Activated gamma-delta T cell treated with Interleukin-2 at 50 U/mL for 16 hours (primary cell): ENCODE measurements at places on chromosomes 16 and 17.

DNA sequence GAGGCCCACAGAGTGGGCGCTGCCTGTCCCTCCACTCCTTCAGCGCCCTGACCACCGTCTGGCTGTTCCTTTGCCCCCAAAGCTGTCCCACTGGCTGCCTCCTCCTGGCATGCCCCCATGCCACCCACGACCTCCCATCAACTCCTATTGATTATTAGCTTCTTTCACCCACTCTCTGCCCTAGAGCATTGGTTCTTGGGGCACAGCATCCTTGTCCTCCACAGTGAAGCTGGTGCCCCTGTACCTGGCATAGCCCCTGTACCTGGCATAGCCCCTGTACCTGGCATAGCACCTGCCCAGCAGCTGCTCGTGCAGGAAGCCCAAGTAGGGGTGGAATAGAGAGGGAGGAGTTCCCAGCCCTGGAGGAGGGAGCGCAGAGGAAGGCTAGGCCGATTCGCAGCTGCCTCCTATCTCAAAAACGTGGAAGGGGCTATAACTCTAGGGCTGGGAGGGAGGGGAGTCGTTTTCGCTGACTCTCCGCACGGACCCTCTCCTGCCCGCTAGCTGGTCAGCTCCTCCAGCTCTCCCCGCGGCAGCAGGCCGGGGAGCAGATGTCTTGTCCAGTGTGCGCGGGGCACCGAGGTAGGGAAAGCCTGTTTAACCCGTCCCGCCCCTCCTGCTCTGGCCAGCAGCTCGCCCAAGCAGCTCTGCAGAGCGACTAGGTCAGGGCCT is 5.7 kb upstream of the ACTG1 start:
- DNase-seq: no peak

GRCh38 chr16:27778926-27779570 is 229.1 kb downstream of the KATNIP start:
- no peak for DNase-seq

DNA sequence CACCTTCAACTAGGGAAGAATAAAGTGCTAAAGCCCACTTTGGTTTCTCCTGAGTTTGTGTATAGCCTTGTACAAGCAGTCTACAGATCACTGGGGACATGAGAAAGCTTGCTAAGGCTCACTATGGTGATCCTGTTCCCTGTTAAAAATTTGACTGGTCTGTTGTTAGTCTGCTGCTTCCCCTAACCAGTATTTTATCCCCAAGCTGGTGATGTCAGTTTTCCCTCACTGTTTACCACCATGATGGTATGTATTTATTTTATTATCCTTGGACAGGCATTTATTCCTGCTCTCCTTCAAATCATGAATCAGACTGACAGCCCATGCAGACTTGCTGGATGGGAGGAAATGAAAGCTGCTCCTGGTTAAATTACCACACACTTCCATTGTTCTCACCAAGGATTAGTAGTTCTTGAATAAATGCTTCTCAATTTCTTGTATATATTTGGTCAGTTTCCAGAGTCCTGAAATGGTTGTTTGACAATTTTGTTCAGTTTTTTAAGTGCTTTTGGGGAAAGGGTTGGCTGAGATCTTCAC is 99.6 kb downstream of the CA4 start:
- no peak for DNase-seq

DNA sequence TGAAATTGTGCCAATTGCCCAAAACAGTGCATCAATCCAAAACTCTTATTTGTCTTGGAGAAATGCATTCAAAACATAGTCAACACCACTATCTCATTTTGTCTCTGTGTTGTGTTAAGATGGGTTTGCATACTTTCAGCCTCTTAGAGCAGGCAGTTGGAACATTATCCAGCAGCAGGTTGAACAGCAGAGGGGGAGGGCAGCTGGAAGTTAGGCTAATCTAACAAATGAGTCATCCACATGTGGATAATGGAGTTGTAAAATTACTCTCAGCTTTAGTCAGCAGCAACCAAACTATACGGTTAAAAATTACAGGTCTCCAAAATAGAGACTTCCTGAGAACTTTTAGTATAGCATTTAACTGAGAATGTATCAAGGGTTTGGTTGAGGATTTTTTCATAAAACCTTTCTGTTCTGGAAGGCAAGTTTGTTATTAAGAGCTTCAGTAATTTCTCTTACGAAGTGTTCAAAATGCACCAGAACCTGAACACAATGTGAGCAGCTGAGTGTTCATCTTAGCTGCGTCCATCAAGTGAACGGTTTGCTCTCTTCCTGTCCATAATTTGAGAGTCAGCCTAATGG is 46.3 kb downstream of the PRKCA start:
- DNase-seq: no peak

GRCh38 chr17:20994779-20995149 is 48.0 kb downstream of the USP22 start:
- no peak for DNase-seq

DNA sequence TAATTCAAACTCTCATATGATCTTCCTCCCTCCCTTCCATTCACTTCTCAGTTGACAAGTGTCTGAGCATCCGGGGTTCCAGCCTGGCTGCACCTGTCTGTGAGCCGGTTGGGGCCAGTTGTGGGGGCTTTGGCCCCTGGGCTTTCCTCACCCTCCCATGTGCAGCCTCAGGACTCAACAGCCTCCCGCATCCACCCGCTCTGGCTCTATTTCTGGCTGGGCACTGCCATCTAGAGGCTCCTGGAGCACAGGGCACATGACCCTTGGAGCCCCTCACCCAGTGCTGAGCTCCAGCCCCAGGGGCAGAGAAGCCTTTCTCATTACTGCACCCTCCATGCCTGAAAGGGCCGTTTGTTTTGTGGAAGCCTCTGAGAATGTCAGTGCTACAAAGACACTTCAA is 43.3 kb downstream of the HAPSTR1 start:
- peak; percentile 52 for DNase-seq

- DNase-seq: no peak
These were observed 309.6 kb downstream of the KCNJ2 start for GRCh38 chr17:70478902-70479301.

- DNase-seq: no peak
These were observed 19.9 kb downstream of the SNX11 start for GRCh38 chr17:48127371-48128051.

DNA sequence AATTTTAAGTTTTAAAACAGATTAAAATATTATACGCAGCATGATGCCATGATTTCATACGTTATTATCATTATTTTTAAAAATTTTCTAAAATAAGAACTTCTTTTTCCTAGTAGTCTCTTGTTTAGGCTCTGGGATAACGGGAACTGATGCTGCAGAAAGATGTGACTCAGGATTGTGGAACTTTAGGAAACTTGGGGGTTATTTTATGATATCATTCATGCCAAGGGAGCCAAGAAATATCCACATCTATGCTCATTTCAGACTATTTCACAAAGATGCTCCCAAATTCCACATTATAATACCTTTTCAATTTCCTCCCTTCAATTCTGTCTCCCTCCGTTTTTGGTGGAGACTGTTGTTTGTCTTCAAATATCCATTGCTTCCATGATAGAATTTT is 236.4 kb downstream of the HS3ST3A1 start:
- no peak for DNase-seq

GRCh38 chr16:35559911-35560636 is 2100.7 kb downstream of the TP53TG3F start:
- DNase-seq: no peak

- DNase-seq: peak; percentile 12
These were observed 662 bp downstream of the WIPF2 start for GRCh38 chr17:40219594-40220338.

DNA sequence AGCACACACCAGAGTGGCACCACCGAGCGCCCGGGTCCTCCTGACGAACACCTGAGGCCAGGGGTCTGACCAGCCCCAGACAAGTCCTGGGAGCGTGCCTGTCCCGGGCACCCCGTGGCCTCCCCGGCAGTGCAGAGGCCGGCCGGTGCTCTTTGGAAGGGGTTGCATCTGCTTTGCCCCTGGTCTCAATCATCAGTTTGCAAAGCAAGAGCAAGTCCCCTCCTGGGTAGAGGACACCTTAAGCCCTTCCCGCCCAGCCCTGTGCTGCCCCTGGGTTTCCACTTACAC is 11.6 kb upstream of the CAPN15 start:
- DNase-seq: no peak

DNA sequence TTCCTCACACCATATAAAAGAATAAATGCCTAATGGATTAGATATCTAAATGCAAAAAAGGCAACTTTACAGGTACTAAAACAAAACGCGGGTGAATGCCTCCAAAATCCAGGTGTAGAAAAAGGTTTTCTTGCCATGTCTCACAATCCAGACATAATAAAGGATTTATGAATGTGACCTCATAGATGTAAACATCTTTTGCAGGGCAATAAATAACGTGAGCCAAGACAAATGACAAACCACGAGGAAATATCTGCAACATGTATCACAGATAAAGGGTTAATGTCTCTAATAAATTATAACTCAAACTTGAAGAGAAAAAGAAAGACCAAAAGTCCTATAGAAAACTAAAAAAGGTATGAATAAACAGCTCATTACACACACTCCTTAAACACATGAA is 180.7 kb downstream of the PARN start:
- DNase-seq: no peak

GRCh38 chr16:28163699-28164098 is 48.1 kb downstream of the XPO6 start:
- no peak for DNase-seq

DNA sequence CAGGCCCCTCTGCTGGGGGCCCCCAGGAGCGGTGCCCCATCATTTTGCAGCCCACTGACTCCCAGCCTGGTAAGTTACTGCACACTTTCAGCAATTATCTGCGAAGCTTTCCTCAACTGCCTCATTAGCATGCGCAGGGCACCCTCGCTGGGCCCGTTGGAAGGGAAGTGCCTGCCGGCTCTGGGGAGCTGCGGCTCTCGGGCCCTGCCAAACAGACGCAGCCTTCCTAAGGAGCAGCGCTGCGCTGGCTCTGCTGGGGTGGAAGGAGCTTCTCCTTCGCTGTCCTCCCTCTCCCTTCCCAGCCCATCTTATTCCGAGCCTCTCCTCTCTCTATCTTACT is 71.0 kb downstream of the RBBP6 start:
- DNase-seq: no peak

GRCh38 chr16:71894921-71895678 is at the start of gene IST1:
TSS of gene IST1 (plus strand) at chr16:71895531. CDS start at chr16:71915641, 20,110 bp downstream.
- peak; percentile 98 for DNase-seq

DNA sequence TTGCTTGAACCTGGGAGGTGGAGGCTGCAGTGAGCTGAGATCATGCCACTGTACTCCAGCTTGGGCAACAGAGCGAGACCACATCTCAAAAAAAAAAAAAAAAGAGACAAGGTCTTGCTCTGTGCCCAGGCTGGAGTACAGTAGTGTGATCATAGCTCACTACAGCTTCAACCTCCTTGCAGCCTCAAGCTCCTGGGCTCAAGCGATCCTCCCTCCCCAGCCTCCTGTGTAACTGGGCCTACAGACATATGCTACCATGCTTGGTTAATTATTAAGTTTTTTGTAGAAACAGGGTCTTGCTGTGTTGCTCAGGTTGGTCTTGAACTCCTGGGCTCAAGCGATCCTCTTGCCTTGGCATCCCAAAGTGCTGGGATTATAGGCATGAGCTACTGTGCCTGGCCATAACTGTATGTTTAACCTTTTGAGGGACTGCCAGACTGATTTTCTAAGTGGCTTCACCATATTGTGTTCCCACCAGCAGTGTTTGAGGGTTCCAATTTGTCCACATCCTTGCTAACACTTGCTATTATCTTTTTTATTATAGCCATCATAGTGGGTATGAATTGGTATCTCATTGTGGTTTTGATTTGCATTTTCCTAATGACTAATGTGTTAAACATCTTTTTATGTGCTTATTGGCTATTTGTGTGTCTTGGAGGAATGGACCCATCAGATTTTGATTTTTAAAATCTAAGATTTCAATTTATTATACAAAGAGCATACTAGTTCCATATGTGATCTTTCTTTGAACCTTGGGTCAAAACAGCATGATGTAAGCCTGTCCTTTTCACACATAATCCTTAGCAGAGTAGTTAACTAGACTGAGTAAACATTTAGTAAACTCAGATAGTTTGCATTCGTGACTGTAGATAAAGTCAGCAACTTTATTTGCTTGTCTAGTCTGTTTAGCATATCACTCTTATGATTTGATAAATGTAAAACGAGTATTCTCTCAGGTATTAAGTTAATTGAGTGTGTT is 38.1 kb upstream of the KPNB1 start:
- DNase-seq: no peak

DNA sequence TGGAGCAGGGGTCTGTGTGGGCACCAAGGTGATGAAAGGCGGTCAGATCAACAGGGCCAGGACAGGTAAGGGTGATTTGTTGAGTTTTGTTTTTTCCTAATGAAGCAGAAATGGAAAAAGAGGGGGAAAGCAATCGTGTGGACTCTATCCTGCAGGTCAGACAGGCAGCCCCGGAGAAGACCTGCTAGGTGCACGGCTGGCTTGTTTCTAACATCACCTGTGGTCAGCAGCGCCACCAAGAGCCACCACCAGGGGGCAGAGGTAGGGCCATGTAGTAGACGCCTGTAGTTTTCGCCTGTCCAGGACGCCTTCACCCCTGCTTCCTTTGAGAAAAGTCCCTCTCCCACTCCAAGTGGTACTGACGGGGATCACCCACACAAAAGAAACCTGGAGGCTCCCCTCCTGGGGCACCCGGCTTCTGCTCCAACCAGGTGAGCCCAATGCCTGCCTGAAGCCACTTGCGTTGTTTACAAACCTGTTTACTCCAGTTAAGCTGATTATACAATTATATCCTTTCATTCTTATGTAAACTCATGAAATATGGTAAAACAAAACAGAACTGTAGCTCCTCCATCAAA is 54.2 kb upstream of the SEC14L1 start:
- DNase-seq: peak; percentile 83

DNA sequence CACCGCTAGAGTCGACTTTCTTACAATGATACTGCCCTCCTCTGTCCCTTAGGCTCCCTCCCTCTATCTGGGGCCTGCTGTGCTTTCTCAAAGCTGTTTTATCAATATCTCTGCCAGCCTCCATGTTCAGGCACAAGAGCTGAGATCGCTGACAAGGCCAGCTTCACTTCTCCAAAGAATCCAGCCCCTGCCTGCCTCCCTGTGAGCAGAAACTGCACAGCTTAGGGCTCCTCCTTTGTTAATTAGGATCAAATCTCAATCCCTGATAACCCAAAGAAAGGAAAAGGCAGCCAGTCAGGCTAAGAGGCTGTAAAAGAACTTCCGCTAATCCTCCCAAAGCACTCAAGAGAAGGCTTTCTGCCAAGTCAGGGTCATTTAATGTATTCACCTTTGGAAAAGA is 616.0 kb upstream of the CDH11 start:
- no peak for DNase-seq

DNA sequence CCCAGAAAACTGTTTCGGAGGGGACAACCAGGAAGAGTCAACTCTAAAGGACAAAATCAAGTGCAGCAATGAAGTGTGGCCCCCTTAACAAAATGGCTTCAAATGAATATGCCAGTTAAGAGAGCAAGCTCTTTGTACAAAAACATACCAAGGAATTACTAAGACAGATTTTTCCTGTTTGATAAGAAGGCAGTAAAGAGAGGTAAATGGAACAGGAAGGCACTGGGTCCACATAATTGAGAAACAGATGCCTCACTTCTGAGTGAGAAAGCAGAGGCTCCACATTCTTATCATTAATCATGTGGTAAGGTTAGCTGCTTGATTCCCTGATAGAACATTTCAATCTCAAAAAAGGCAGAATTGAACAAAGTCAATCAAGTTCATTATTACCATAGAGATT is 44.9 kb downstream of the MBTD1 start:
- DNase-seq: no peak
